ENCODE measurements at places on chromosomes 16 and 17.

DNA sequence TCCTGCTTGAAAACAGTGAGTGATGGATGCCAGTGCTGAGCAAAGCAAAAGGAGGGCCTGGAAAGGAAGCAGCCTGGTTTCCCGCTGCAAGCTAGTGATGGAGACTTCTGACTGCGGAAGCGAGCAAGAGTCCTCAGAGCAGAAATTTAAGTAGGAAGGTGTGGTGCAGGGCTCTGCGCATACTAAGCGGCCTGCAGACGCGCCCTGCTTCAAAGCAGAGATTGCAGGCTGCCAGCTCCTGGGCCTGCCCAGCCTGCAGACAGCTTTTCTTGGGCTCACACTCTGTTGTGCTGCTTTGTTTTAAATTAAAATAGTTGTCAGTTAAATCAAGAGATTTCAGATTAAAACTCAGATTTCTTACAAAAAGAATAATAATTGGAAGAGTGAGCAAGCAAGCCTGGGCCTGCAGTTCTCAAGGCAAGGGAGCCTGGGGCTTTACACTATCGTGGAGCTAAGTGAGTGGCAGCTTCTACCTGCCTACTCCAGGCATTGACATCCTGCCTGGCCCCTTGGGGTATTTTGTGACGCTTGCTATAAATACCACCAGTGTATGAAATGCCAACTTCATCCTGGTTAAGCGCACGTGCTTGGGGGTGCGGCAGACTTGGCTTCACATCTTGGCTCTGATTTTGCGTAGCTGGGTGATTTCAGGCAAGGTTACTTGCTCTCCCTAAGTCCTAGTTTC, 237.3 kb downstream of the XYLT1 start:
- no peak for DNase-seq

DNA sequence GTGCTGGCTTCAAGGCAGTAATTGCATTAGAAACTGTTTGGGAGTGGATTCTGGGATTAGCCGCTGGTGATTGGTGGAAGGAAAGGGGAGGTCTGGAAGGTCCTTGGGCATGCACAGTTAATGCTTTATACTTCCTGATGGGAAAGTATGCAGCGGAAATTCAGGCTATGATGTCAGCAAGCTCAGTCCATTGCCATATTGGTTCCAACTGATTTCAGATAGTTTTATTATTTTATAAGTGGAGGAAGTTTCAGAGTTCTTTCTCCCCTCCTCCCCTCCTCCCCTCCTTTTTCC, 8.1 kb upstream of the CMTR2 start:
- no peak for DNase-seq

GRCh38 chr16:51154271-51155171, 3.5 kb upstream of the SALL1 start:
- DNase-seq, result no peak

DNA sequence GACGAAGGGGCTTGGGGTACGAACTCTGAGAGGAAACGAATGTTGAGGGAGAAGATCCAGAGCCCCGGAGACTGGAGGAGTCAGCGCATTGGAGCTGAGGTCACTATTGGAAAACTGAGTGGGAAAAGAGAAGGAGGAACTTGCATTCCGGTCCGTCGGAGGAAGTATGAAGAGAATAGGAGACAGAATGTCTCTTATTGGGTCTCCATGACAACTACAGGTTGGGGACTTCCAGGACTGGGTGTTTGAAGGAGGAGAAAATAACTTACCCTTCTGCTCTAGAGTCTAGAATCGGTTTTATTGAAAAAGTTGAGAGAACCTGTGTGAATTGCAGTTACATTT, 537 bp downstream of the GOSR1 start:
- peak; percentile 18 for DNase-seq

DNA sequence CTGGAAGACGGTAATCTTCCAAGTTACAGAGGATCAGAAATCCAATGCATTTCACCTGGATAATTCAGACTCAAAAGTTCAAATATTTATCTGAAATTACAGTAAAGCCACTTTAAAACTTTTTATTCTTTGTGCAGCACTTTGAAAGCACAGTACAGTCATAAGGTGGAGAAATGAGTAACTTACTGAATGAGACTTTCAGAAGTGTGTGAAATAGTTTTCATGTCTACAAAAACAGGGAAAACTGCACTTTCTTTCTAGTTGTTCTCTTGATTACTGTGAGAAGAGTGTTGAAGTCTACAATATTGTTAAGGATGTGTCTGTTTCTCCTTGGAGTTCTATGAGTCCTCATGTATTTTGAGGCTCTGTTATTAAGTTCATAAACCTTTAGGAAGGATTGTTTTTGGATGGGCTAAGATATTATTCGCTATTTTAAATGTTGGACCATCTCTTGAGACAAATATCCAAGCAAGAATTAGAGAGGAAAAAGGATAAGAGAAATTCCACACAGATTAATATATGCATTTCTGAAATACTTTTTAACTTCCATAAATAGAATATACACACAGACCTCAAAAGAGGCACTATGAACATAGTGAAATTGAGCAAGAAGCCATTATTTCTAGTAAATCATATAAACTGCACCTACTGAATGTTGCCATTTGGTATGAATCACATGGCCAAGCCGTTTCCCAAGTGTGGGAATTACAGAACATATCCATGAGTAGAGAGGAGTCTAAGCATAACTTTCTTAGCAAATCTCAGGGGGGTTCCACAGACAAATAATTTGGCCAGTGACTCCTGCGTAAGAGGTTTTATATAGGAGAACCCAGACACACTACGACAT, 83.6 kb upstream of the PLEKHM1 start:
- DNase-seq, result peak; percentile 57

DNA sequence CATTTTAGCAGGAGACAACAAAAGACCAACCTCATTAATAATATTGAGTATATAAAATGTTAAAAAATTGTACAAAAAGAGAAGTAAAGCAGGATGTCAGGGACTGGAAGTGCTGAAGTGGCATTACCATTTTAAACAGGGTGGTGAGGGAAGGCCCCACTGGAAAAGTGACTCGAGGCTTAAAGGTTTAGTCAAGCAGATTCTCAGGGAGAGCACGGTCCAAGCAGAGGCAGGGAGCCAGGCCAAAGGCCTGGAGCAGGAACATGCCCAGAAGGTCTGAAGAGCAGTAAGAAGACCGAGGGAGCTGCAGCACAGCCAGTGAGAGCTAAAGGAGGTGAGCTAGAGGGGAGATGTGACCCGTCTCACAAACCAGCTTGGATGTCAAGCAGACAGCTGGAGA, 7.6 kb downstream of the XPO6 start:
- no peak for DNase-seq

DNA sequence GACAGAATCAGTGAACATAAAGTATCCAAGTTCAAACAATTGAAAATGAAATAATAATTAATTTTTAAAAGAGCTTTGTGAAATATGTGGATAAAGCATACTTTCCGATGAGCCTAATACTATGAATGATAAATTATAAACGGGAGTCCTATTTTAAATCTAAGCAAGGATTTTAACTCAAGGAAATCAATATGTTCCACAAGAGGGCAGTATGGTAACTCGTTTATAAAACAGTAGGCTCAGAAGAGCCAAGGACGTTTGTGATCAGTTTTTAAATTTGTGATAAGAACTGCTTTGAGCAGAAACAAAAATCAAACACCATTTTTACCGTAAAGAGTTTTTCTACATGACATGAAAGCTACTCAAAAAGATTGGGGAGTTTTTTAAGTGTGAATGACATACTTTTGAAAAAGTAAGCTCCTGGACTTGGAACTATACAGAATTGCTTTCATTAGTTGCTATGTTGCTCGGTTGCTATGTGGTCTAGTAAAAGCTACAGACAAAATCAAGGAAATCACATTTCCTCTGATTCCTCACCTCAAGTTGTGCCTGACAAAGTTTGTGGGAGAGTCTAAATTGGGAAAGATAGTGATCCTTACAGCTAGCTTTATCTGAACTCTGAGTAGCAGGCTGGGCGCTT, 11.8 kb upstream of the TEKT1 start:
- DNase-seq, result peak; percentile 23

DNA sequence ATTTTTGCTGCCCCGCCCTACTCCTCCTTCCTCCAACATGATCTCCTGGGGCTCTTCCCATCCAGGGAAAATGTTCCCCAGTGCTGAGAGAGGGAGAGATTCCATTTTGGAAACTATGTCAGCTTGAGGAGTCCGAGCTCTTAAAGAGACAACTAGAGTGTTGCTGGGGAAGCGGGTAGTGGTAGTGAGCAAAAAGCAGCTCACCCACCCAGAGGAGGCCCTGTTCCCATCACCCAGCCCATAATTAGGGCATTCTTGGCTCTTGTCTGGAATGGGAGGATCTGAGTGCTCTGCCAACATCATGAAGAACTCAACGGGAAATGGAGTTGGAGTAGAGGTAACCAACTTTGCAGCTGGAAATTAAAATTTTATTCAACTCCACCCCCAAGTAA, 9.1 kb upstream of the MSL1 start:
- DNase-seq, result no peak

- DNase-seq, result no peak
These were observed 5.3 kb downstream of the CBX4 start for GRCh38 chr17:79833744-79834564.

DNA sequence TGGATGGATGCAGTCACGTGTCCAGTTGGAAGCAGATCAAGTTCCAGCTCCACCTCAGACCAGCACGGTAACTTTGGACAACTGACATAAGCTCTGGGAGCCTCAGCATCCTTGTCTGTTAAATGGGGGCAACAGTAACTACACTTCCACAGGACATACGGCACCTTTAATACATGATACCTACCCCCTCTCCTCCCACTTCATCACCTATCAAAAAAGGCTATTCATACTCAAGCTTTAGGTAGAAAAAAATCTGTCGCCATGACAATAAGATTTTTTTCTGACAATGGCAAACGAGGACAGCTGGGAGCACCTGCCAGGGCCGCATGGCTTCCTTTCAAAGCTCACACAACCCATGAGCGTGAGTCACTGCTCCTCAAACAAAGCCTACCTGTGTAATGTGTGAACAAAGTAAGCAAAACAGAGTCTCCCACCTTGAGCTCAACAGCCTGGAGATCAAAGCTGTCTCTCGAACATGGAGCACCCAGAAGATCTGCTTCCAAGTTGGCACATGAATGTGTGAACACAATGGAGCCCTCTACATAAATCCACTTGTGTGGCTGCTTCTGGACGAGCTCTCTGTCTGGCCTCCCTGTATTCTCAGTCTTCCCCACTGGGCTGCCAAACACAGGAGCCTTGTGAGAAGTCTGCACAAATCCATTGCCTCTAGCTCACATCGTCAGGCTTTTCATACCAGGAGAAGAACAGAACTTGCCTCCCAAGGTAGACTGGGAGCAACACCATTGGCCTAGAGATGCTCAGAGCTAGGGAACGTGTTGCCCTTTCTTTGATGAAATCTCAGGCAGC, 459.7 kb downstream of the SOX9 start:
- no peak for DNase-seq

DNA sequence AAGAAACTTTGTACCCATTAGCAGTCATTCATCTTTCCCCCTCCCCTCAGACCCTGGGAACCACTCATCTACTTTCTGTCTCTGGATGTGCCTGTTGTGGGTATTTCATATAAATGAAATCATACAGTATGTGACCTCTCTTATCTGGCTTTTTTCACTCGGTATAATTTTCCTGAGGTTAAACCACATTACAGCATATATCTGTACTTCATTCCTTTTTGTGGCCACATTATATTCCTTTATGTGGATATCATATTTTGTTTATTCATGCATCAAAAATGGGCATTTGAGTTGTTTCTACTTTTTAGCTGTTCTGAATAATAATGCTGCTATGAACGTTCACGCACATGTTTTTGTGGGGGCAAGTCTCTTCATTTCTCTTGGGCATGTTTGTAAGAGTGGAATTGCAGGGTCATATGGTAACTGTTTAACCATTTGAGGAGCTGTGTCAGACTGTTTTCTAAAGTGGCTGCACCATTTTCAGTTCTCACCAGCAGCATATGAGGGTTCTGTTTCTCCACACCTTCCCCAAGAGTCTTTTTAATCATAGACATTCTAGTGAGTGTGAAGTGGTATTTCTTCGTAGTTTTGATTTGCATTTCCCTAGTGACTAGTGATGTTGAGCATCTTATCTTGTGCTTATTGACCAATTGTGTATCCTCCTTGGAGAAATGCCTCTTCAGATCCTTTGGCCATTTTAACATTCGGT, 3.8 kb downstream of the SNX29 start:
- DNase-seq, result no peak

DNA sequence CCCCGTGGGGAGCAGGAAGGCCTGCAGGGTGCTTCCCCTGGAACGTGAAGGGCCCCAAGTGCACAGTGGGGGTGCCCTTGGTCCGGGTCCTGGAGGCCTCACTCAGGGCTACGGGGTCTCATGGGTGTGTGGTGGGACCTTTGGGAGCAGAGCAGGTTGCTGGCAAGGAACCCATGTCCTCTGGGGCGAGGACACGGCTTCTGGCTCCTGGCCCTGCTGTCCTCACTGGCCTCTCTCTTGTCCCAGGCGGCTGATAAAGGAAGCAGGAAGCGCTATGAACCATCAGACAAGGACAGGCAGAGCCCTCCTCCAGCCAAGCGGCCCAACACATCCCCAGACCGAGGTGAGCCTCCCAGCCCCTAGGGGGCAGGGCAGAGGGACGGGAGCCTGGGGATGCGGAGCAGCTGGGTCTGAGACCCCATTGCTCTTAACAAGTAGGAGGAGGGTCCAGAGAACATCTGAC, 9.8 kb upstream of the IL17C start:
- no peak for DNase-seq

DNA sequence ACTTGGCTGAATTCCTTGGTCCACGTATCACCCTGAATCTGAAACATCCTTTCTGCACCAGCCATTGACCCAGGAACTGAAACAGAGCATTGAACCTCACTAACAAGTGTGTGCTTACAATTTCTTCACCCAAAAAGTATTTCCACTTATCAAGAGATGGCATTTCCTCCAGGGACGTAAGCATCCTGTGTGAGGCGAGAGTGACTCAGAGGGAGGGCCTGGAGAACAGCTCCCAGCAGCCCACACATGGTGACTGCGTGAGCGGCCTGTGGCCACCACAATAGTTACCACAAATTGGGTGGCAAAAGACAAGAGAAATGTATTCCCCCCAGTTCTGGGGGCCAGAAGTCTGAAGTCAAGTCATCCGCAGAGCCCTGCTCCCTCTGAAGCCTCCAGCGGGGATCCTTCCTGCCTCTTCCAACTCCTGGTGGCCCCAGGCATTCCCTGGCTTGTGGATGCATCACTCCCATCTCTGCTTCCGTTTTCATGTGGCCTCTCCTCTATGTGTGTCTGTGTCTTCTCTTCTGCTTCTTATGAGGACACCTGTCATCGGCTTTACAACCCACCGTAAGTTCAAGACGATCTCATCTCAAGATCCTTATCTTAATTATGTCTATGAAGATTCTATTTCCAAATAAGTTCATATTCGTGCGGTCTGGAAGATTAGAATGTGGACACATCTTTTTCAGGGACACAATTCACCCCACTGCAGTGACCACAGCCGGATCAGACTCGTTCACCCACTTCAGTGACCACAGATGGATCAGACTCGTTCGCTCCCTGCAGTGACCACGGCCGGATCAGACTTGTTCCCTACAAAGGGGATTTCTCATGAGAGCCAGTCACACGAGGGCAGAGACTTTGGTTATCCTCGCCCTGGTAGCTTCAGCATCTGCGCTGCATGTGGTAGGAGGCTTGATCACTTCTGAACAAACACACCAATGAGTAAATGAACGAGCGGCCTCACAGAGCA, 122.6 kb upstream of the FOXF1 start:
- peak; percentile 100 for DNase-seq

GRCh38 chr17:74446551-74447500, 14.9 kb downstream of the GPRC5C start:
- no peak for DNase-seq
